Trophoblast cell (in vitro differentiated cells and primary cell): ENCODE measurements at places on chromosomes 16 and 17.

DNA sequence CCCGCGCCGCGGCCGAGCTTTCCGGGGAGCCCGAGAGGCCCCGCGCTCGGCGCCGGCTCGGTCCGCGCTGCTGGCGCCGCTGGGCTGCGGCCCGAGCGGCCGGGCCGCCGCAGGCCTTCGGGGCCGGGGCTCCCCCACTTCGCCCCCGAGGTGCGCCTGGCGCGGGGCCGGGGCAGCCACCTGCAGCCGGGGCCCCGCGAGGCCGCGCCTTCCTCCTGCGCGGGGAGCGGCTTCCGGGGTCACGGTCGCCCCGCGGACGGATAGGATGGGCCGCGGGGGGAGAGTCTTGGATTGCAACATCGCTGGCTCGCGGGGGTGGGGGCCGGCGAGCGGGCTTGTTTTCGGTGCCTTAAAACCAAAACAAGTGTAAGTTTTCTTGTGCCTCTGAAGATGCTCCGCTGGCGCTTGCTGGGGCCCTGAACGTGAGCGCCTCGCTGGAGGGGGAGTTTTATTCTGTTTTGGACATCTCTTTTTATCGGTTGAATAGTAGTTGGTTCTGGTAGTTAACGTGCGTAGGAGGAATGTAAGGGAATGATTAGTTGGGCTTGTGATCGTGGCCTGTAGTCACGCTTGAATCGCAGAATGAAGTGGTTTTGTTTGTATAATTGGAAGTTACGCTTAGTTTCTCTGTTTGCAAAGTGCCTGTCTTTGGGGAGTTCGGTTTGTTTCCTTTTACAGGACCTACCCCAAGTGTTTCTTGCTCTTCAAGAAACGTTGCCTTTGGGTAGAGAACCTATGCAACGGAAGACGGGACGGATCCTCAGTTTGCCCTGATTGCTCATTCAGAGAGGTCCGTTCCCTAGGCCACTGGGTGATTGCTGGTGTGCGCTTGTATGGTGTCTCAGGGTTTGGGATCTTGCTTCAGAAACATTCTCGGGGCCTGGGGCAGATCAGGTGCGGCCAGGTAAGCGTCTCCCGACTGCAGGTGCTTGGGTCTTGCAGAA lies 724 bp downstream of the UBE2I start:
- peak overlapping the region; percentile 87 for H3K4me3 ChIP-seq
- H3K27ac ChIP-seq = no peak overlapping the region
- DNase-seq = no peak
- no peaks in the 10 kb centered on the region for H3K27me3 ChIP-seq

DNA sequence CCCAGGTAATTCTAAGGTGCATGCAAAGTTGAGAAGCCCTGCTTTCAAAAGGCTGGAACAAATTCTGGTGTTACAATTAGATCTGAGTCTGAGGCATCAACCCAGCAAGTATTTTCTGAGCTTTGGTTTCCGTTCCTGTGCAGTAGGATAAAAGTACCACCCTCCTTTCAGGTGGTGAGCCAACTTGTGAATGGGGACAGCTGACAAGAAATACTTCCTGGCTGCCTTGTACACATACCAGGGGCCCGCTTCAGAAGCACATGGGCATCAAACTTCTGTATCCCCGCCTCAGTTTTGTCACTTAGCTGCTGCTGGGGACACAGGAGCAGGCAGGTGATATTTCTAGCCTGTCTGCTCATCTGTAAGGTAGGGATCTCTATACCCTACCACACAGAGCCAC lies 252.2 kb downstream of the CPPED1 start:
- no peak for DNase-seq
- H3K4me1 ChIP-seq = no peaks in the 10 kb centered on the region
- H3K36me3 ChIP-seq = no peaks in the 10 kb centered on the region
- no peak overlapping the region for H3K27ac ChIP-seq
- H3K27me3 ChIP-seq = no peaks in the 10 kb centered on the region
- no peak overlapping the region for H3K4me3 ChIP-seq

GRCh38 chr16:81466356-81466980 lies 21.9 kb downstream of the CMIP start:
- H3K4me1 ChIP-seq = no peaks in the 10 kb centered on the region
- no peak overlapping the region for H3K27ac ChIP-seq
- H3K27me3 ChIP-seq = no peaks in the 10 kb centered on the region
- H3K4me3 ChIP-seq = no peak overlapping the region
- H3K36me3 ChIP-seq = peaks cover 11% of the 10 kb centered on the region
- DNase-seq = no peak

DNA sequence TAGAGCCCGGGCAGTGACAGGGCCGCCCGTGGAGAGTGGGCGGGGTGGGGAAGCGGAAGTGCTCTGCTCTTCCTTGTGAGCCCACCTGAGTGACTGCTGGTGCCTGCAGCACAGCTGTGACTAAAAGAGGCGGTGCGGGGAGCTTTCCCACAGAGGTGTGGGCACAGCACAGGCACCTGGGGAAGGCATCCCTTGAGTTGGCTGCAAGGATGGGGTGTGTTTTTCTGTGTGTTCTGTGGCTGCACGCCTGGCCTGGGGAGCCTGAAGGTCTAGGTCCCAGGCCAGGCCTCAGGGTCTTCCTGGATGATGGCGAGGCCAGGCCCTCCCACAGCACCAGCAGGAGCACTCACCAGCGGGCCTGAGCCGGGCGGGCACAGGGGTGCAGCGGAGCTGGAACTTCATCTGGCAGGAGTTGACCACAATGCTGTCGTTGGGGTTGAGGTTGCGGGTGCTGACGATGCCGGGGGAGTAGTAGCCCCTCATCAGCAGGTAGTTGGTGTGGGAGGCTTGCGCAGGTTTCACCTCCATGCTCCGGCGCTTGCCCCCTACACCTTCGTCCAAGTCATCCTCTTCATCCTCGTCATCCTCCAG lies 67.1 kb downstream of the IL21R start:
- peaks cover 9% of the 10 kb centered on the region for H3K4me1 ChIP-seq
- no peaks in the 10 kb centered on the region for H3K27me3 ChIP-seq
- peak overlapping the region; percentile 21 for H3K4me3 ChIP-seq
- H3K27ac ChIP-seq = no peak overlapping the region
- peaks cover 89% of the 10 kb centered on the region for H3K36me3 ChIP-seq
- no peak for DNase-seq

DNA sequence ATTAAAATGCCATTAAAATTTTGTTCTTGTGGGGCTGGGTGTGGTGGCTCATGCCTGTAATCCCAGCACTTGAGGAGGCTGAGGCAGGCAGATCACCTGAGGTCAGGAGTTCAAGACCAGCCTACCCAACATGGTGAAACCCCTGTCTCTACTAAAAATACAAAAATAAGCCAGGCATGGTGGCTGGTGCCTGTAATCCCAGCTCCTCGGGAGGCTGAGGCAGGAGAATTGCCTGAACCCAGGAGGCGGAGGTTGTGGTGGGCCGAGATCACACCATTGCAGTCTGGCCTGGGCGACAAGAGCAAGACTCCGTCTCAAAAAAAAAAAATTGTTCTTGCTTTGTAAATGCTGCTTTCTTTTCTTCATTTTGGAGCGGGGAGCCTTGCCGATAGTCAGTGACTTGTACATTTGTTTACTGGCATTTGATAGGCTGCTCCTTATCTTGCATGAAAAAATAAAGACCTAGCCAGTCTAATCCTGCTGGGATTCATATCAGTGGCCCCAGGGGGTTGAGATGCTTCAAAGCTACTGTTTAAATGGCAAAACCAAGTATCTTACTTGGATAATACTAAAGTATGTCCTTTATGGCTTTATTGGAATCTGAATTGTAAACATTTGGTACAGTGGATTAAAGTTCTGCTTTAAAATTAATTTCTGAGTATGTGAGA lies 3.3 kb upstream of the CLTC start:
- no peak overlapping the region for H3K4me3 ChIP-seq
- no peaks in the 10 kb centered on the region for H3K4me1 ChIP-seq
- H3K27me3 ChIP-seq = no peaks in the 10 kb centered on the region
- H3K27ac ChIP-seq = no peak overlapping the region
- H3K36me3 ChIP-seq = no peaks in the 10 kb centered on the region
